ENCODE measurements at places on chromosomes 3 and 15. TPM values are rescaled to one million over a fixed set of nuclear protein-coding genes. Genes with fewer than 3 reads are reported as not detected.

Gene KCNMB2
- not detected for total RNA-seq

Gene MKRN2
- total RNA-seq: 27.2 TPM

Gene GOLGA6D
- not detected for total RNA-seq

Gene HTR3E
- total RNA-seq: not detected

Gene PLA2G4E
- total RNA-seq: not detected

Gene PLIN1
- 0.06 TPM for total RNA-seq

Gene FEZF2
- not detected for total RNA-seq

Gene TGM5
- total RNA-seq: not detected

Gene ASB14
- total RNA-seq: not detected

Gene CLEC3B
- total RNA-seq: not detected

Gene CLDN16
- total RNA-seq: 0.16 TPM

Gene DPPA2
- not detected for total RNA-seq

Gene TM4SF1
- 1,031 TPM for total RNA-seq

Gene TTC21A
- total RNA-seq: 2.8 TPM

Gene GAP43
- total RNA-seq: 0.07 TPM

Gene NEIL1
- 2.8 TPM for total RNA-seq

Gene FBXO40
- total RNA-seq: not detected

Gene GOLGA6L7
- not detected for total RNA-seq

Gene CPN2
- total RNA-seq: not detected

Gene HHLA2
- 0.03 TPM for total RNA-seq

Gene ARHGAP31
- 0.89 TPM for total RNA-seq

Gene CACNA1D
- total RNA-seq: 0.55 TPM

Gene GP9
- total RNA-seq: not detected

Gene IL20RB
- 0.99 TPM for total RNA-seq

Gene RAMAC
- total RNA-seq: 44.9 TPM

Gene SI
- total RNA-seq: not detected

Gene HYAL1
- 0.54 TPM for total RNA-seq

Gene AHSG
- total RNA-seq: not detected

Gene COLQ
- total RNA-seq: 0.25 TPM

Gene ALS2CL
- 7.0 TPM for total RNA-seq

Gene ADAMTS9
- 0.63 TPM for total RNA-seq

Gene ISG20
- total RNA-seq: 41.2 TPM

Gene HEMK1
- total RNA-seq: 6.7 TPM

Gene KAT2B
- total RNA-seq: 5.9 TPM

Gene TRH
- not detected for total RNA-seq

Gene CD200
- total RNA-seq: not detected

Gene CACNA2D3
- 0.15 TPM for total RNA-seq

Gene CFAP100
- not detected for total RNA-seq

Gene C3orf85
- not detected for total RNA-seq

Gene DCP1A
- 6.9 TPM for total RNA-seq

Gene IGSF11
- total RNA-seq: 4.6 TPM

Gene PATL2
- 0.14 TPM for total RNA-seq

Gene ZIC1
- total RNA-seq: 0.01 TPM

Gene CD80
- total RNA-seq: 0.03 TPM

Gene GNAT1
- 0.25 TPM for total RNA-seq

Gene CLDN1
- total RNA-seq: 15.3 TPM

Gene MINAR1
- 0.49 TPM for total RNA-seq

Gene C3orf20
- not detected for total RNA-seq

Gene ATP8B4
- 1.0 TPM for total RNA-seq

Gene ADGRG7
- total RNA-seq: not detected

Gene RBSN
- 9.4 TPM for total RNA-seq

Gene GHSR
- not detected for total RNA-seq

Gene SERINC4
- 0.09 TPM for total RNA-seq

Gene SPTBN5
- 0.17 TPM for total RNA-seq

Gene LRRC49
- total RNA-seq: 5.7 TPM

Gene OR4F6
- total RNA-seq: not detected

Gene ROBO2
- total RNA-seq: not detected

Gene SHF
- 0.36 TPM for total RNA-seq

Gene NME9
- not detected for total RNA-seq
